ENCODE measurements at places on chromosomes 7 and 10.

- no peak for DNase-seq
Measured at GRCh38 chr10:115948465-115948864, 324.5 kb downstream of the GFRA1 start.

GRCh38 chr10:1242975-1243374, 186.8 kb downstream of the WDR37 start:
- no peak for DNase-seq

- DNase-seq: peak; percentile 29
Measured at GRCh38 chr10:17685233-17685840, 41.4 kb downstream of the STAM start.

GRCh38 chr10:72407471-72407870, 52.8 kb upstream of the DNAJB12 start:
- DNase-seq: no peak

GRCh38 chr7:1970895-1971294, 261.9 kb downstream of the MAD1L1 start:
- no peak for DNase-seq
